ENCODE measurements at places on chromosomes 16 and 17. TPM values are rescaled to one million over a fixed set of nuclear protein-coding genes. Genes with fewer than 3 reads are reported as not detected.

C1QTNF1 gene
- 57.9 TPM for total RNA-seq

GRCh38 chr16:19265380-19265930 is 20.1 kb upstream of the CLEC19A start:
- no peaks in the 10 kb centered on the region for H3K4me1 ChIP-seq
- no peak overlapping the region for H3K27ac ChIP-seq
- H3K4me3 ChIP-seq, result no peak overlapping the region

ABCC12 gene
- 2.2 TPM for total RNA-seq

- H3K4me3 ChIP-seq, result no peak overlapping the region
- DNase-seq, result no peak
- no peaks in the 10 kb centered on the region for H3K27me3 ChIP-seq
- H3K4me1 ChIP-seq, result no peaks in the 10 kb centered on the region
- H3K36me3 ChIP-seq, result no peaks in the 10 kb centered on the region
Measured at GRCh38 chr17:77854083-77854758, 104.3 kb upstream of the TNRC6C start.

Measured in prostate gland (tissue), 2 donors.